ENCODE measurements at places on chromosomes 3 and 15.

DNA sequence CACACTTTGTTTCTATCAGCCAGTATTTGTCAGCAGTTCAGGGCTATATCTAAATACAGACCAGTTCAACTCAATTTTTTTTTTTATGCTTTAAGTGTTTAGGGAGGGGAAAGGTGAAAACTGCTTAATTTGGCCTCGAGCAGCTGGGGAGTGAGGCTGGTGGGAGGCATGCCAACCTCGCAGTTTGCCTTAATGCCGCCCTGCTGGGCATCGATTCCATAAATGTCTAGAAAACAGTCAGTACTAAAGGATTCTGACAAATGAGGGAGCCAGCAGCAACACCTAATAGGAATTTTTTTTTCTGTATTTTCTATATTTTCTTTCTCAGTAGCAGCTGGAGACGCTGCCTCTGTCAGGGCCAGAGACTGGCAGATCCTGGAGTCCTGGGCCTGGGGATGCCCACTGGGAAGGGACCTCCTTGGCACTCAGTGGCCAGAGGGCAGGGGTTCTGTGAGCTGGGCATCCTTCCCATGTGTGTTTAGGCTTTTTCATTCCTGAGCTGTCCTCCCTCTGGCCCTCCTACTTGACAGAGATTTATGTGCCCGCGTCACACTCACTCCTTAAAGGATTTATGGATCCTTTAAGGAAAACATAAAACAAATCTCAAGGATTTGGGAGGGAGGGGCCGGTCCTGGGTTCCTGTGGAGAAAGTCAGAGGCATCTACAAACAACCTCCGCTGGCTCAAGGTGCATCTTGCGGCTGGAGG lies 117.8 kb downstream of the WNT5A start:
- no peak for DNase-seq

DNA sequence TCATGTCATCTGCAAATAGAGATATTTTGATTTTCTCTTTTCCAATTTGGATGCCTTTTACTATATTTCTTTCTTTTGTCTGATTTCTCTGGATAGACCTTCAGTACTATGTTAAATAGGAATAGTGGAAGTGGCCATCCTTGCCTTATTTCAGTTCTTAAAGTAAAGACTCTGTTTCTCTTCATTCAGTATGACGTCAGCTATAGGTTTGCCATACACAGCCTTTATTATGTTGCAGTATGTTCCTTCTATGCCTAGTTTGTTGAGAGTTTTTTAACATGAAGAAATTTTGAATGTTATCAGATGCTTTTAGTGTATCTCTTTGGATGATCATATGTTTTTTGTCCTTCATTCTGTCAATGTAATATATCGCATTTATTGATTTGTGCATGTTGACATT lies 566.7 kb upstream of the ROBO1 start:
- no peak for DNase-seq

DNA sequence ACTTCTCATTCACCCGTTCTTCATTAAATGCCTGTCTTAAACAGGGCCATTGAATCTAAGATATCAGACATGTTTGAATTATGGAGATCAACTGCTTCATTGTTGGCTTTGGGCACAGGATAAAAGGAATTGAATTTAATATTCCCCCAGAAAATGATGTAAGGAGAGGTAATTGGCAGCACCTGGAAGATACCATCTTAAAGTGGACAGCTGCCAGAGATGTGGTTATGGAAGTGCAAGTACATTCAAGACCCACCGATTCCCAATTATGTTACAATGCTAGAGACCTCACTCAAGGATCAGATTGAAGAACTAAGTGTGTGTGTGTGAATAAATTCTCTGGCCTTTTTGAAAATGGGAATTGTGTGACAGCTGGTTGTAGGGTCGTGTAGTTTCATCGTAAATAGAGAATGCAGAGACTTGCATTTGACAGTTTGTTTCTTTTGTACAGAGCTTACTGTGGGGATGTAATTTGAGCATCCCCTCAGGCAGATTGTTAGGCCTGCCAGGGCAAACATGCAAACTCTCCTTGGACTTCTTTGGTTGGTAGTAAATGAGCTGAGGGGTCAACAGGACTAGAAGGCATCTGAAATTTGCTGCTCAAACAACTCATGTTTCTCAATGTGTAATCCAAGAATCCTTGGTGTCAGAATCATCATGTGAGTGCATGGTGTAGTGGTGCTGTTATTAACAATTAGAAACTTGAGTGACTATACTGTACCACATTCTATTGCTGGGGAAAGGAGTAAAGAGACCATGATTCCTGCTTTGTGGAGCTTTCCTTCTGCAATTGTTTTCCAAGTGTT lies 359.2 kb upstream of the THRB start:
- DNase-seq = no peak

DNA sequence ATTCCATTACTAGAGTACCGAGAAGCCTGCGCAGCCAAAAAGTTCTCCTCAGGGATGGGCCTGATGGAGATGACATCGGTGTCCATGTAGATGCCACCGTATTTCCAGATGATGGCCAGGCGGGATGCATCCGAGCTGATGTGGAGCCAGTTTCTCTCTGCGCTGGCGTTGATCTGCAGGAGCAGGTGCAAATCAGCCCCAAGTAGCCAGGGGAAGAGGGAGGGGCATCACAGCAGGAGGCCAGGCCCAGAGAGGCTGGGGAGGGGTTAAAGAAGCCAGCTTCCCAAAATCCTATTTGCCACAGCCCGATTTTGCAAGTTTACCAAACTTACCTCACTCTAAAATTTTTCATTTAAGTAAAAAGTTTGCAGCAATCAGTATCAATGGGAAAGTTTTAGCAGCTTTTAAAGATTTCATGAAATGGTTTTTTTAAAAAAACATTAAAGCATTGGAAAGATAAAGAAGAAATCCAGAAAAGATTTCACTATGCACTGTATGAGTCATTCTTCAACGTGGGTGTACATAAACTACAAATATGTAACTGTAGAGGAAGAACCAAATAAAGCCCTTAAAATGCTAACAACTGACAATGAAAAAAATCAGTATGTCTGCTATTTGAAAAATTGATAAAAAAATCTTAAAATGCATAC lies 7.4 kb downstream of the A4GNT start:
- no peak for DNase-seq

DNA sequence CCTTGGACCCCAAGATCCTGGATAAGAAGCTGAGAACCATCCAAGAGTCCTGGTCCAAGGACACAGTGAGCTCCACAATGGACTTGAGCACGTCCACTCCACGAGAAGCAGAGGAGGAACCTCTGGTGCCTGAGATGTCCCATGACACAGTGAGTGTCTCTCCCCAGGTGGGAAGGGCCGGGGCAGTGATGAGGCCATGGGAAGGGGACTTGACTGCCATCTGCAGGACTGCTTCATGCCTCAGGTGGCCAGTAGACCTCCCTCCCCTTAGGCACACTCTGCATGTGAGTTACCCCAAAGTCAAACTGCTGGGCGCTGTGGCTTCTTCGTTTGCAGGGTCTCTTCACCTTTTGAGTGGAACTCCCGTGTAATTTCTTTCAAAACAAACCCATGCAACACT lies 59.7 kb downstream of the CCDC33 start:
- no peak for DNase-seq

GRCh38 chr15:45346381-45346780 lies 32.0 kb downstream of the GATM start:
- DNase-seq = no peak

DNA sequence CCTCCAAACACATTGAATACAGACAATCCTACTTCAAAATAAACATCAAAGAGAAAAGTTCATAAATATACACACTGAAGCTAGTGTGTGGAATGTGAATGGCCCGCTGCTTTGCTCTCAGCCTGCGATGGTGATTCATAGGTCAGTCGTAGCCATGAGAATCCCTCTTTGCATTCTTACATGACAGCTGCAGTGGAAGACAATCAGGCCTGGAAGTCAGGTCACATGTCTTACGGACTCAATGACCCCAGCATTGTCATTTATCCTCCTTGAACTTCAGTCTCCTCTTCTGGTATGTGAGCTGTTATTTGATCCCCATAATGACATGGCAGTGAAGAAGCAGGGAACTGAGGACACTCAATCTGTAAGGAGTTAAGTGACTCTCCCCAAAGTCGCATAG lies 217.8 kb upstream of the EOMES start:
- DNase-seq = no peak

- no peak for DNase-seq
These were observed 750.6 kb downstream of the AGBL1 start for GRCh38 chr15:86830304-86830703.

DNA sequence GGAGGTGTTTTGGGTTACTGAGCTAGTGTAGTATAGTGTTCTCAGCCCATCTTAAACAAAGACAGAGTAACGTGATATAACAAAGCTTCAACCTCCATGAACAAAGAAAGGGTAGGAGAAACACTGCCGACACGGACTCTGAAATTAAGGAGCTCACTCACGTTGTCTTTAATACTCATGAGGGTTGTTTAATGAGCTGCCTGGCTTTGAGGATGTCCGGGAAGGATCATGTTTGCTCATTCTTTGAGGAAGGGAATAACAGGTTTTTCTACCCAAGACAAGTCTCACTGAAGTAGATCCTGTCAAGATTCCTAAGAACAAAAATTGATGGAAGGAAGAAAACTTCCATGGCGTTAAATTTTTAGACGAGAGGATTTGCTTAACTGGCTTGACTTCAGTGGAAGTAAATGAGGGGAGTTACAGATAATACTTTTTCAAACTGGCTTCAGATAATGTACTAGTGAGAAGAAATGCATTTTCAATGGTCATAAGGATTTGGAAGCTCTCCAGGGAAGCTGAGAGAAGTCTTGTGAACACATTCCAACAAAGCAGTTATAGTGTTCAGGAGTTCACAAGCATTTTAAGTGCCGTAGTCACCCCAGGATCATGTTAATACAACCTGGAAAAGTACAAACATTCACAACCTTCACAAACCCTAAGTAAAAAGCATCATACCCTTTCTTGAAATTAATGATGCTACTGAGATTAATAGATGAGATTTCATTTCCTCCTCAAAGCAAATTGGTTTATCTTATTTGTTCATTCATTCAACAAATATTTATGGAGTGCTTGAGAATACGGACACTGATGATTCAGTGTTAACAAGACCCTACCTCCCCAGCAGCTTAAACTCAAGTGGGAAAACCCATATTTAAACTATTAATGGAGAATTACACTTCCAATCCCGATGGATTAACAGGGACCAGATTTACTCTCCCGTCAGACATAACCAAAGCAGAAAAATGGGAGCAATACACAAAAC lies 101.5 kb downstream of the SHQ1 start:
- no peak for DNase-seq

DNA sequence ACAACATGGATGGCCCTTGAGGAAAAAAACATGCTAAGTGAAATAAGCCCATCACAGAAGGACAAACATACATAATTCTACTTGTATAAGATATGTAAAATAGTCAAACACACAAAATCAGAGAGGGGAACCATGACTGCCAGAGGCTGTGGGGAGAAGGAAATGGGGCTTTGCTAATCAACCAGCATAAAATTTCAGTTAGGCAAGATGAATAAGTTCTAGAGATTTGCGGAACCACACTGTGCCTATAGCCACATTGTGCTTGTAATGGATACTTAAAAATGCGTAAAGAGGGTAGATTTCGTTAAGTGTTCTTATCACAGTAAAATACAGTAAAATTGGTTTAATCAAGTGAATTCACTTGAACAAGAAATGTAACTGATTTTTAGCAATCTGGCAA lies 33.7 kb upstream of the SPTBN5 start:
- no peak for DNase-seq

DNA sequence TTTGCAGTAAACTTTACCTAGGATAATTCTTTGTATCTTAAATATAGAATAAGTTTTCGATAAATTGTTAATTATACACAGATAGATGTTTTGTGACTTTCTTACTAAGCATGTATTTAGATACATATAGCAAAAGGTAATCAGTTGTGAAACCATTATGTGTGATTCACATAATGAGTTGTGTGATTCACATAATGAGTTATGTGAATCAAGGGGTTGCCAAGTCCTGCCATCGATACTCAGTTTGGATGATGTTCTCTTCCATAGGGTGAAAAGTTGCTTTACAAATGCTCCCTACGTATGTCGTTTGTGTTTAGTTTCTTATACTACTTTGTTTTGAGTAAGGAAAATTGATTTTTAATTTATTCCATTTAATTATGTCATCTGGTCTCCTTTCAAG lies 682.1 kb downstream of the MECOM start:
- no peak for DNase-seq

DNA sequence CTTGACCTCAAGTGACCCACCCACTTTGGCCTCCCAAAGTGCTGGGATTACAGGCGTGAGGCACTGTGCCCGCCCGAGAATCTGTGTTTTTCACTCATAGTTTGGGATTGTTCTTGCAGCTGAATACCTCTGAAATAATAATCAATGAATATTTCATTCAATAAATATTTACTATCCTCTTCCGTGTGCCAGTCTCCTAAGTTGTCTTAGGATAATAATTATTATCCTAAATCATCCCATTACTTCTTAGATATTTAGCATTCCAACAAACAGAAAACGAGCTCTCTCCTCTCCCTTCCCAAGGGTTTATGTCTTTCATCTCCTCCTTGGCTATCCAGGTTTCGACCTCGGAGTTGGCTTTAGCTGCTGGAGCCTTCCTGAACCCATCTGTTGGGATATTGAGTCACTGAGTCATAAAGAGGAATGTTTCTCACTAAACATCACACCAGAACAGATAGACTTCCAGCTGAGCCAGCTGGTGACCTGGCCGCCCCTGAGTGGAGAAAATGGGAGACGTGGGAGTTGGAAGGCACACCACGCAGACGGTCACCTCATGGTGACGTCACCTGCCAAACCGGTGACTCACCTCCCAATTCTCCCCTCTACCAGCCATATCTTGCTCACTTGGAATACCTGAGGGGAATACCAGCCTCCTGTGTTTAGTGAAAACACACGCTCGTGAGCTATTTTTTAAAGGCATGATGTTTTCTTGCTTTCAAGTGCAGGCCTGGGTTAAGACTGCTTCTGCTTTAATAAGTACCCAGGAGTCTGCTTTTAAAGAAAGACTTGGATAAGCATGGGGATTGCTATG lies 43.9 kb downstream of the BHLHE40 start:
- no peak for DNase-seq

GRCh38 chr3:168850109-168850508 lies 754.4 kb upstream of the GOLIM4 start:
- no peak for DNase-seq

- DNase-seq = no peak
These were observed 466.6 kb downstream of the RAP2B start for GRCh38 chr3:153628591-153628990.

GRCh38 chr3:61158216-61158615 lies 93.0 kb downstream of the FHIT start:
- no peak for DNase-seq

GRCh38 chr3:150299201-150299600 lies 108.9 kb upstream of the TSC22D2 start:
- DNase-seq = no peak

- DNase-seq = no peak
These were observed 68.5 kb upstream of the CCDC54 start for GRCh38 chr3:107308716-107309115.

DNA sequence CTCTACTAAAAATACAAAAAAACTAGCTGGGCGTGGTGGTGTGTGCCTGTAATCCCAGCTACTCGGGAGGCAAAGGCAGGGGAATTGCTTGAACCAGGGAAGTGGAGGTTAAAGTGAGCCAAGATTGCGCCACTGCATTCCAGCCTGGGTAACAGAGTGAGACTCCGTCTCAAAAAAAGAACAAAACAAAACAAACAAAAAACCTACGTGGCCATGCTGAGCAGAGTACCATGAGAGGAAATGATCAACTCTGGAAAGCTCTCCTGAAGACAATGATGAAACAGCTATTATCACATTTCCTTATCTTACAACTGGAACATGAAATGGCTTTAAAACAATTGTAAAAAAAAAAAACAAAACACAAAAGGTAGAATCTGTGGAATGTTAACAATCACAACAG lies 75.2 kb downstream of the CHSY1 start:
- no peak for DNase-seq
